H54 (cell line): ENCODE measurements at places on chromosomes 2 and 18.
A peak's percentile ranks its signal among the peaks of the same experiment; 100 is the strongest.

DNA sequence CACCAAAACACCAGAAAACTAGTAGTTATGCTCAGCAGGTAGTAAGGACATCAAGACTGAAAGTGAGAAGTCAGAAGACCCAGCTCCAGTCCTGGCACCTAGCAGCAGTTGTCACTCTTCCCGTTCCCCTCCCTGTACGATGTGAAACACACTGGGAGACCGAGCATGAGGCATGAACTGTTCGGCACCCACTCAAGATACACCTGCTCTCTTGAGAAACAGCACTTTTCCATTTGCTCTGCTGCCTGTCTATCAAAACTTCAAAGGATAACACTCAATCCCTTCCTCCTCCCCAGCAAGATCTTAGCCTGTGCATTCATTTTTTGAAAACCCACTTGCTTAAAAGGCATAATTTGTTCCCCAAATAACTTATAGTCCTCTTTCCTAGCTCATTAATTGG is 123.9 kb downstream of the PLEKHM3 start:
- DNase-seq: no peak

- no peak for DNase-seq
Measured at GRCh38 chr18:25298853-25299274, 53.1 kb downstream of the ZNF521 start.

- DNase-seq: no peak
Measured at GRCh38 chr2:9031246-9031645, 27.8 kb upstream of the MBOAT2 start.

- no peak for DNase-seq
Measured at GRCh38 chr2:107622741-107623310, 203.9 kb upstream of the RGPD4 start.

GRCh38 chr2:224946895-224947294 is 95.4 kb downstream of the DOCK10 start:
- no peak for DNase-seq

GRCh38 chr18:56118422-56118821 is 520.0 kb downstream of the TXNL1 start:
- DNase-seq: no peak

GRCh38 chr2:206936843-206937230 is 2.5 kb upstream of the CPO start:
- DNase-seq: no peak

DNA sequence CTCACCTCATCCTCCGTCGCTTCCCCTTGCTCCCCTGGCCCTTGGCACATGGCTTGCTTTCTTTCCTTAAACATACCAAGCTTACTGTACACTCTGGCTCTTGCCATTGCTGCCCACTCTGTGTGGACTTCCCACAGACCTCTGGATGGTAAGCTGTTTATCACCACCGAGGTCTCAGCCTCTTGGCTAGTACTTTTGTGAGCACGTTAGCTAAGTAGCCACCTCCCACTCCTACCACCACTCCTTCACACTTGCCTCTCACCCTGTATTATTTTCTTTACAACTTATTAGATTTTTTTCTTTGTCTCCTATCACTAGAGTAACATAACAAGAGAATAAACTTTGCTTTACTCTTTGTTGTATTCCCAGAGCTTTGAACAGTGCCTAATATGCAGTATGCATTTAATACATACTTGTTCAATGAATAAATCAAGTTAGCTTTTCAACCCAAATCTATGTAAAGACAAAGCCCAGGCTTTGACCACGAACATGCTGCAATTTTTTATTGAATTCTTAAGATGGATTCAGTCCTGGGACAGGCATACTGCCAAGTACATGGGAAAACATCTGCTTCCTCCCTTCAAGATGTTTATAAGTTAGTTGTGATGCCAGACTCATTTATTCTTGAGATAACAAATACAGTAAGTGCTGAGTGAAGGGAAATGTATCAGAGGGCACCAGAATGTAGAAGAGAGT is 25.0 kb upstream of the MSGN1 start:
- DNase-seq: no peak

DNA sequence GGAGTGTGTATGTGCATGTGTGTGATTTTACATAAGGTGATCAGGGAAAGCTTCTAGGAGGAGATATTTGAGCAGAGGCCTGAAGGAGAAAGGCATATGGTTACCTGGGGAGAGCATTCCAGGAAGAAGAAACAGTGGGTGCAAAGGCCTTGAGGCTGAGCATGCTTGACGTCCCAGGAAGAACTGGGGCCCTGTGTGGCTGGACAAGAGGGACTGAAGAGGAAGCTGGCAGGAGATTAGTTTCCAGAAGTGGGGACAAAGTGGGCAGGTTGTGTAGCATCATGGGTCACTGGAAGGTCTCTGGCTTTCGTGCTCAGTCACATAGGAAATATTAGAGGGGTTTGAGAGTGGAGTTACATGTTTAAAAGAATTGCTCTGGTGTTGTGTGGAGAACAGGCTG is 42.0 kb upstream of the POLE4 start:
- DNase-seq: no peak

GRCh38 chr2:61356958-61357350 is 113.9 kb downstream of the USP34 start:
- no peak for DNase-seq

DNA sequence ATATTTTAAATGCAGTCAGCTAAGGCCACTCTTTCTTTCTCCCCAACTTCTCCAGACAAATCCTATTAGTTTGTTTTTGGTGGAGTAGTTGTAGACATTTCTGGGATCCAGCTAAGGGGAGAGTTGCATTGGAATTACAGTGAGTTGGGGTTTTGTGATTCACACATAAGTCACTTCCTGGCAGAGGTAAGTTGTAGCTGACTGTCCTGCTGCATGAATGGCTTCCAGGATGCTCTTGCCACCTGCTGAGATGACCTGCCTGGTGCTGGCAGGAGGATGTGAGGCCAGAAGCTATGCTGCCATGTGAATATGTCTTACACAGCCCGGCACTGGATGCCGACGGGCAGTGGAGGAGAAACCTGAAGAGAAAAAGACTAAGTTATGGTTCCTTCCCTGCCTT is 243.7 kb downstream of the TDRD15 start:
- DNase-seq: peak; percentile 33

DNA sequence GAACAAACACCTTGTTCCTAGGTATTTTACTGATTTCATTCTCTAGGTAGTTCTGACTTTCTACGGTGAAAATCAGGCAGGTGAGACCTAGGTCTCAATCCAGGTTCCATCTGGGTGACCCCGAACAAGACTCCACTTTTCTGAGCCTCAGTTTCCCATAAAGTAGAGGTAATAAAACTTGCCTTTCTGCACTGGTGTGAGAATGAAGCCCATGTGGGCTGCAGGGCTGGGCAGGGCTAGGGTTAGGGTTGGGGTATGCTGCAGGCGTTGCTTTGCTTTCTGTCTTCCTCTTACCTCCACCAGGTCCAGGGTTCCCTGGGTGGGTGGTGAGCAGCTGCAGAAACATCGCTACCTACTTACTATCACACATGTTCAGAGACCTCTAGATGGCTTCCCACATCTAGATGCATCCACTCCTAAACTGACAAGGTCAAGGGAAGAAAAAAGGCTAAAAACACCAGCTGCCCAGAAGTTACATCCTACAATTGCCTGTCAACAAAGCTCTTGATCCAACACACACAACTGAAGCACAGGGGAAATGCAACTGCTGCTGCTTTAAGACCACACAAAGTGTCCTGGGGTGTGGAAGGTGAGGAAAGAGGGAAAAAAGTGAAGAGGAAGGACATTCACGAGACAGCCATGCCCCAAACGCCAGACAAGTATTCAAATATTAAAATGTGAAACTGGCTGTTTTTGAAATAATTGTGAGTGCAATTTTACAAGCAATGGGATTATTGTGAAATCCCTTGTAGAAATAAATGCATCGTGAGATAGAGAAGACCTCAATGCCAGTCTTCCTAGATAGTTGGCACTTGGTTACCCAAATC is 23.5 kb downstream of the MBP start:
- no peak for DNase-seq

DNA sequence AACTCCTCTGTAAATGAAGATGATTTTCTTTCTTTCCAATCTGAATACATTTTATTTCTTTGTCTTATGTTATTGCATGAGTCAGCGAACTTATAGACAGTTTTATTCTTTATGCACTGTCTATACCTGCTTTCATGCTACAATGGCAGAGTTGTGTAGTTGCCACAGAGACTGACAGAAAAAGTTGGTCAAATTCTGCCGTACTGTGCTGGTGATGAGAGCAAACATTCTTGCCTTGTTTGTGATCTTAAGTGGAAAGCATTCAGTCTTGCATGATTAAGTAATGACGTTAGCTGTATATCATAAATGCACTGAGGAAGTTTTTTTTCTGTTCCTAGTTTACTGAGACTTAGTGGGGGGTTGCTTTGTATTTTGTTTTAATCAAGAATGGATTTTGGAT is 32.9 kb downstream of the ZC3H15 start:
- no peak for DNase-seq

DNA sequence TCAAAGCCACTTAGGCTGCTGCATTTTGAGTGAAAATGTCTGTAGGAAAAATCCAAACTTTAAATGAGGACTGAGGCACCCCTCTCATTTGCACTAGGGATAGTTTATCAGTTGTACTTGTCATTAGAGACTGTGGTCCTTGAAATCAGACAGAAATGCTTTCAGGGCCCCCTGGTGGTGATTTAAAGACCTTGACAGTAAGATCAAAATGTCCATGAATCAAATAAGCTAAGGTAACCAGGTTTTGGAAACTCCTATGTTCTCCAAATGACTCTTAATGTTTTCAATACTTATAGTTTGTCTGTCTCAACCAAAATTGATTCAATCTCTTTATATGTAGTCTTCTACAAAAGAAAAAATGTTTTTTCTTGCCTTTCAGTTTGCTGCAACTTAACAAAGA is 28.8 kb upstream of the DDX18 start:
- no peak for DNase-seq

- peak; percentile 79 for DNase-seq
Measured at GRCh38 chr2:15169326-15170069, 391.6 kb downstream of the NBAS start.

GRCh38 chr2:151289972-151290866 is 751 bp upstream of the NMI start:
- DNase-seq: peak; percentile 31

GRCh38 chr18:57869221-57869620 is 66.1 kb upstream of the ATP8B1 start:
- no peak for DNase-seq

GRCh38 chr2:47002480-47003381 is 87.1 kb upstream of the MCFD2 start:
- DNase-seq: no peak
